Kidney epithelial cell (primary cell): ENCODE measurements at places on chromosomes 4 and X.

- DNase-seq, result no peak
These were observed 60.6 kb downstream of the GSPT2 start for GRCh38 chrX:51803833-51804232.

DNA sequence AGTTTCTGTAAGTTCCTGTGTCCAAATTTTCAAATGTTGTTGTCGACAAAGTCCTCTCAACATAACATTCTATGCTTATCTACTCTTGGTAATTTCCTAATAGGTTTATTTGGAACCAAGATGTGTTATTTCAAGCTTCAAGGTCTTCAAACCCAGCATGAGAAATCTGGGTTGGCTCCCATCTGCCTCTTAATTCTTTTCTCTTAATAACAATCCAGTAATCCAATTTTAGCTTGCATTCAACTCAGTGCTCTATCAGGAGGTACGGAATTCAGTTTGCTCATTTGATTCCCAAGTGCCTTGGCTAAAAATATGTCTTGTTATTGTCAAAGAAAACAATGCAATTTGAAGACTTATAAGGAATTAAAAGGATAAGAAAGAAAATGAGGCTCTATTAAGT, 235.5 kb upstream of the MID1 start:
- DNase-seq, result no peak

GRCh38 chr4:94448815-94449375, 2.8 kb upstream of the PDLIM5 start:
- no peak for DNase-seq

GRCh38 chr4:106717091-106717490, 319.0 kb downstream of the DKK2 start:
- no peak for DNase-seq

DNA sequence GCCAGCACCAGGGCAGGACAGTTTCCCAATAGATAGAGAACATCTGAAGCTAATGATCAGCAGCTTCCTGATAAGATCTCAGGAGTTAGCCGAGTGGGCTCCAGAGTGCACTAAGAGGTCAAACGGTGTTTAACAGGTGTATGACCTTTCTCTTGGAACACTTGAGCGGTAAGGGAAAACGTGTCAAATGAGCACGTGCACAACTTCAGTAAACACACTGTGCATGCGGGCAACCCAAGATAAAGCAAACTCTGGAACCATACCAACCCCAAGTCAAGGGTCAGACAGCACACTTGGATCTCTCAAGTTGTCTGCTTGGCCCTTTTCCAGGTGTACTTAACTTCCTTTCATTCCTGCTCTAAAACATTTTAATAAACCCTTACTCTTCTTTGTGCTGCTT, 1941.5 kb upstream of the PCDH10 start:
- no peak for DNase-seq

- no peak for DNase-seq
These were observed 5.5 kb upstream of the PPP1R2C start for GRCh38 chrX:42783451-42783850.

- DNase-seq, result peak; percentile 100
These were observed 160.3 kb upstream of the RASGEF1B start for GRCh38 chr4:81631958-81632441.

DNA sequence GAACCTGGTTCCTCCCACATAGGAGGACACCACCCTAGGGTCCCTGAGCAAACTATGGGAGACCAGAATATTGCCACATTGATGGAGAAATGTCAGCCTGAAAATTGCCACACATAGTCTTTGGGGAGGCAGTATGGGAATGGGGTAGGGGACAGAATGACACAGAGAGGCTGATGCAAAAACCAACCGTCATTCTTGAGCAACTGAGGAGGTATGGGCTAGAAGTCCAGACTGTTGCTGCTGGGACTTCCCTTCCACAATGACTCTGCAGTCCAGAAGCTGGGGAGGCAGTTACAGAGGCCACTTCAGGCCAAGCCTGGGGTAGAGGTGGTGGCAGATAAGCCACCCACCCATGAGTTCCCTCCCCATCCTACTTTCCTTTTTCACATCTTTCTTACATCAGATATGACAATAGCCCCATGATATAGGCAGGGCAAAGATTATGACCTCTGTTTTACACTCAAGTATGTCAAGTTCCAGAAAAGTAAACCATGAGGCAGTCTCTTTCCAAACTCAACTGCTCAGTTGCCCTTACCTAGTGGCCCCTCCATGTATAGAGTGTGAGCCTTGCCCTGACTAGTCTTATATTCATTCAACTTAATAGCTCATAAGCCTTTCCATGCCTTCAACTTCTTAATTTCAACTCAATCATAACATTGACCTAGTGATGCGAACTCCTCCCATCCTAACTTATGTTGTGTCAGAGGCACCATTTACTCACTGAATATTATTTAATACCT, 41.7 kb downstream of the VSIG4 start:
- no peak for DNase-seq

DNA sequence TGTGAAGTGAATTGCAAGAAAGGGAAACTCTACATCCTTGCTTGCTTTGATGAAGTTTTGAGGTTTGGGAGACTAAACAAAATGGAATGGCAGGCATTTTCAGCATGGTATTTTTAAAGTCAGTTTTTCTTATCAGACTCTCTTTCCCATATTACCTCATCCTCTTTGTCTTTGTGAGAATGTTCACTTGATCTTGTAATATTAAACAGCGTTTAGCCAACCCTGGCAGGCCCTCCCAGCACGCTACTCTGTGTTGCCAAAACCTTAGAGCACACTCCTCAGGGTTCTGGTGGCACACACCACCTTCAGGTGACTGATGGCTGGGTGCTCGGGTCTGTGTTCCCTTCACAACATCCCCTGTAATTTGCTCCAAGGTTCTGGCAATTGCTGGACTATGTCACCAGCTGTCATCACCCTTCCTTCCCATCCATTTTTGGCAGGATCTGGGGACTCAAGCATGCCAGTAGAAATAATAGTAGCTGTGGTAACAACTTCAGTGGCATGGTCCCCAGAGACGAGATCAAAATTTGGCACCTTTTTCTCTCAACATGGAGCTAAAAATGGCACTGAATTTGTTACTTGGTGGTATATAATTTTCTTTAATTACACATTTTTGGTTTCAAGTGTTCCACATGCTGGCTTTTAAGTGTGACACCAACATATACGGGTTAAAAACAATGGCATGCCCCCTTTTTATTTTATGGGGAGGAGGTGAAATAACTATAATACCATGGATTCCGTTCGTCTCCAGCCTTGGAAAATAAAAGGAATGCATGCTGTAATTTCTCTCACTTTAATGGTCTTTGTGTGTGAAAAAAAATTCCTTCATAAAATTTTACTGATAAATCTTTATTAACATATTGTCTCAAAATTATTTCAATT, 273.1 kb downstream of the DCTD start:
- DNase-seq, result peak; percentile 69

GRCh38 chr4:26753617-26754016, 107.0 kb upstream of the STIM2 start:
- peak; percentile 19 for DNase-seq

DNA sequence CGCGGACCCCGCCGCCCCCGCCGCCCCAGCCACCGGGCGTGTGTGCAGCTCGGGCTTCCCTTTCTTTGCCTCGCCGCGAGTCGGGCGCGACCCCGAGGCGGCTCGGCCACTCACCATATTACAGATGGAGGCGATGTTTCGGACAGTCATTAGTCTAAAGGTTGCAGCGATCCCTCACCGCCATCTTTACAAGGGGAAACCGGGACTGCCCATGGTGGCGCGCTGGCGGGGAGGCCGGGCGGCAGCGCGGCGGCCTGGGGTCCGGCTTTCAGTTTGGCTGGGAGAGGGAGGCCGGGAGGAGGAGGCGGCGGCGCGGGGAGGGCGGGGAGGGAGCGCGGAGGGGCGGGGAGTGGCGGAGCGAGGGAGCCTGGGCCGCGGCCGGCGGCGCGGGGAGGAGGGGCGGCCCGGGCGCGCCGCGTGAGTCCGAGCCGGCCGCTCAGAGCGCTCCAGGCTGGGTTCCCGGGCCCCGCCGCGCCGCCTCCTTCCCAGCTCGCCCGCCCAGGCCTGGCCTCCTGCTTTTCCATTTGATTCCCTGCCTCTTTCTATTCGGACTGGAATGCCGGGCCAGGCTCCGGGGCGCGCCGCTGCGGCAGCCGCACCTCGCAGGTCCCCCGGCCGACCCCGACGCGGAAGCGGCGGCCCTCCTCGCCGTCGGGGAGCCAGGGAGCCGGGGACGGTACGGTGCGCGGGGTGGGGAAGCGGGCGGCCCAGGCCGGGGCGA, at the start of gene USP46:
TSS of gene USP46 (minus strand) at position 301 of the 721 bp plus-strand sequence. CDS start at position 150, 151 bp downstream.
- DNase-seq, result no peak

GRCh38 chrX:1507511-1508463, 29.2 kb downstream of the P2RY8 start:
- DNase-seq, result no peak

DNA sequence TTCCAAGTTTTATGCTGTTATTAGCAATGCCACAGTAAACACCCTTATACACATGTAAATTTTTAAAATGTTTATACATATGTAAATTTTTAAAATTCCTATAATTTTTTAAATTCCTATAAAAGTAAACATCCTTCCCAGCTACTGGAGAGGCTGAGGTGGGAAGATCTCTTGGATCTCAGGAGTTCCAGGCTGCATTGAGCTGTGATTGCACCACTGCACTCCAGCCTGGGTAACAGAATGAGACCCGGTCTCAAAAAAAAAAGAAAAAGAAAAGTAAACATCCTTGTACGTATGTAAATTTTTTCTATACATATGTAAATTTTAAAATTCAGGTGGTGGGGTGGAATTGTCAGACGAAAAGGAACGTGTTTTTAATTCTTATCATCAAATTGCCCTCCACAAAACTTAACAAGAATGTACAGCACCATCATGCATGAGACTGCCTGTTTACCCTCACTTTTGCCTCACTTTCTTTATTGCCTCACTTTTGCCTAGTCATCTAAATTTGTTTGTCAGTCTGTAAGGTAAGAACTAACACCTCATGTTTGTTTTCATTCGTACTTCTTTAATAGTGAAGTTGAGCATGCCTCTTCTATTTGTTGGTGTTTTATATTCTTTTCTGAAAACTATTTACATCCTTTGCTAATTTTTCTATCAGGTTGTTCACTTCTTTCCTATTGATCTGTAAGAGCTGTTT, 8.0 kb downstream of the SLC7A3 start:
- DNase-seq, result no peak

- DNase-seq, result no peak
These were observed 509.3 kb downstream of the CENPC start for GRCh38 chr4:67035986-67036385.

DNA sequence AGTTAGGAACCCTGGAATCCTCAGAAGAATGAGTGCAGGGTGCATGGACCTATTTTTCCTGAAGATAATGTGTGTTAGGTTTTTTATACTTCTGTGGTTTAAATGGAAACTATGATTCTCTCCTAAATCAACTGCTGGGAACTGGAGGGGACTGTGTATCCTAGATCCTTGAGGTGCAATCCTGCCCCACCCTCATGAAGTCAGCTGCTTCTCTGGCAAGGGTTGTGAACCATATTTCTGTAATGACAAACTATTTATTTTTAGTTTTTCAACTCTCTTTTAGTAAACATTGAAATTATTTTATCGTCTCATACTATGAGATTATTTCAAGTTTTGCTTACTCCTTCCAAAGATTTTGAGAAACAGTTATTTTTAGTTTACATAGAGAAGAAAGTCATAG, 25.8 kb upstream of the VEGFC start:
- no peak for DNase-seq

DNA sequence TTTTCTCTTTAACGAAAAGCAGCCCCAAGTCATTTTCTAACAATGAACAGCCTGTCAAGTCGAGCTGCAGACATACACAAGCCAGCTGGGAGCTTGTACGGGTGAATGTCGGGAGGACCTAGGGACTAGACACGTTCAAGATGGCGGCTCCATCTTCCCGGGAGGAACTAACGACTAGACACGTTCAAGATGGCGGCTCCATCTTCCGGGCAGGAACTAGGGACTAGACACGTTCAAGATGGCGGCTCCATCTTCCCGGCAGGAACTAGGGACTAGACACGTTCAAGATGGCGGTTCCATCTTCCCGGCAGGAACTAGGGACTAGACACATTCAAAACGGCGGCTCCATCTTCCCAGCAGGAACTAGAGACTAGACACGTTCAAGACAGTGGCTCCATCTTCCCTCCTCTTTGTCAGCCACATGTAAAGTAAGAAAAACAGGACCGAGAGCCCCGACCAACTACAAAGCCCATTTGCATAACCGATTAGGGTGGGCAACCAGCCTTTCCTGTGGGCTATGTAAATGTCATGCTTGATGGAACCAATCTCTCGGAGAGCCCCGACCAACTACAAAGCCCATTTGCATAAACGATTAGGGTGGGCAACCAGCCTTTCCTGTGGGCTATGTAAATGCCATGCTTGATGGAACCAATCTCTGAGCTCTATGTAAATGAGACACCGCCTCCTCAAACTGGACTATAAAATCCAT, 175.5 kb downstream of the DHRSX start:
- peak; percentile 80 for DNase-seq

DNA sequence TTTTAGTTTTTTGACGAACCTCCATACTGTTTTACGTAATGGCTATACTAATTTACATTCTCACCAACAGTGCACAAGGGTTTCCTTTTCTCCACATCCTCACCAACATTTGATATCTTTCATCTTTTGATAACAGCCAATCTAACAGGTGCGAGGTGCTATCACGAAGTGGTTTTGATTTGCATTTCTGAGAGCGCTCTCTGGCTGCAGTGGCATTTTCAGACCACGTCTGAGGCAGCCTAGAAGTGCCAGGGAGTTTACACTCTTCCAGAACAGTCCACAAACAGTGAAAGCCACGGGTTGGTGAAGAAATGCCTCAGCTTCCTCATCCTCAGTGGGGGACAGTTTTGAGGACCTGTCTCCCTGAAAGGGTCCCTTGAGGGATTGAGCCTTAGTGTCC, 471.0 kb downstream of the BCOR start:
- DNase-seq, result no peak

GRCh38 chr4:8343262-8343966, 73.9 kb downstream of the HTRA3 start:
- no peak for DNase-seq

- peak; percentile 50 for DNase-seq
These were observed 34.6 kb downstream of the PRPS2 start for GRCh38 chrX:12825801-12826200.

- DNase-seq, result no peak
These were observed 115.5 kb upstream of the HS3ST1 start for GRCh38 chr4:11544211-11544610.

DNA sequence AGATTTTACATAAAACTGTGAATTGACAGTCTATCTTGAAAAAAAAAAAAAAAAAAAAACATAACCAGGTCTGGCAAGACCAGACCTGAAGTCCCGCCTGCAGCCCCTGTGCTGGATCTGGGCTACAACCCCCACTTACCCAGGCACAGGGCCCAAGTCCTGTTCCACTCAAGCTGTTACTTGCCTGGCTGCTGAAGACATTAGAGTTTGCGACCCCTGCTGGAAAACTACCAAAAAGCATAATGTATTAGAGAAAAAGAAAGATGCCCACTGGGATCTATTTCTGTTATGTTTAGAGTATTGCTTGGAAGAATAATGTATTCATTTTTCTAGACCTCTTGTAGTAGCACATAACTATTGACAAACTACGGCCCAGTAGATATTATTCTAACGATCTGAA, 4.7 kb downstream of the HS3ST1 start:
- DNase-seq, result no peak

GRCh38 chrX:103817502-103817901, 14.6 kb downstream of the RAB9B start:
- DNase-seq, result no peak

- no peak for DNase-seq
These were observed 13.6 kb downstream of the UNC5C start for GRCh38 chr4:95535180-95535579.

GRCh38 chr4:151067316-151067970, 32.0 kb upstream of the RPS3A start:
- DNase-seq, result no peak
